ENCODE measurements at places on chromosomes 6 and 20.

- no peak for DNase-seq
Measured at GRCh38 chr20:57998276-57998675, 230.2 kb downstream of the ANKRD60 start.

- peak; percentile 18 for DNase-seq
Measured at GRCh38 chr20:57622579-57623381, 2.6 kb upstream of the ZBP1 start.

- peak; percentile 86 for DNase-seq
Measured at GRCh38 chr6:11500008-11500407, 37.5 kb upstream of the TMEM170B start.

DNA sequence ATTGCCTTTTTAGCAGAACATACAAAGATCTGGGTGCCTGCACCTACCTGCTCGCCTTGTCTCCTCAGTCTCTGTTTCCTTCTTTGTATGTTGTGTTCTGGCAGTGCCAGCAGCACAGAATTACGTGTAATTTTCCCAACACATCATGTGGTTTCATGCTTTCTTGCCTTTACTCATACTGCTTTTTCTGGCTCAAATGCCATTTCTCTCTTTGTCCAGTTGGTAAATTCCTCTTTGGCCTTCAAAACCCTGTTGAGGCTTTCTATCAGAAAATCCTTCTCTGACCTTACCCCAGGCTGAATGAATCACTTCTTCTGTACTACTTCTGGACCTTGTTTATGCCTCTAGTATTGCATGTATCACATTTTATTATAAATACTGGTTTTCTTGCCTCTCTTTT, 31.8 kb downstream of the L3MBTL3 start:
- no peak for DNase-seq

GRCh38 chr6:14758421-14759081, 487.3 kb upstream of the JARID2 start:
- DNase-seq, result no peak

DNA sequence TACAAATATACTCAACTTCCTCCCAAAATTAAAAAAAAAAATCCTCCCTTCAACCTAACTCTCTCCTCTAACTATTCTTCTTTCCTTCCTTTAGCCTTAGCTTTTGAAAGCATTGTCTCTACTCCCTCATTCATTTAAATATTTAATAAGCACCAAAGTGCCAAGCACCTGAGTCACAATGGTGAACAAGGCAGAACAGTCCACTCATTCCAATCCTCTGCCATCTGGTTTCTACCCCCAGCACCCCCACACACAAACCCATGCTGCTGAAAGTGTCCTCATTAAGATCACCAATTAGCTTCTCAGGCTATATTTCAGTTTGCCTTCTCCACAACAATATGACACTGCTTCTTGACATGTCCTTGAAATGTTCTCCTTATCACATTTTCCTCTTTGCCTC, 76.3 kb downstream of the DTNBP1 start:
- no peak for DNase-seq

GRCh38 chr6:169341706-169342105, 88.1 kb upstream of the THBS2 start:
- DNase-seq, result no peak

DNA sequence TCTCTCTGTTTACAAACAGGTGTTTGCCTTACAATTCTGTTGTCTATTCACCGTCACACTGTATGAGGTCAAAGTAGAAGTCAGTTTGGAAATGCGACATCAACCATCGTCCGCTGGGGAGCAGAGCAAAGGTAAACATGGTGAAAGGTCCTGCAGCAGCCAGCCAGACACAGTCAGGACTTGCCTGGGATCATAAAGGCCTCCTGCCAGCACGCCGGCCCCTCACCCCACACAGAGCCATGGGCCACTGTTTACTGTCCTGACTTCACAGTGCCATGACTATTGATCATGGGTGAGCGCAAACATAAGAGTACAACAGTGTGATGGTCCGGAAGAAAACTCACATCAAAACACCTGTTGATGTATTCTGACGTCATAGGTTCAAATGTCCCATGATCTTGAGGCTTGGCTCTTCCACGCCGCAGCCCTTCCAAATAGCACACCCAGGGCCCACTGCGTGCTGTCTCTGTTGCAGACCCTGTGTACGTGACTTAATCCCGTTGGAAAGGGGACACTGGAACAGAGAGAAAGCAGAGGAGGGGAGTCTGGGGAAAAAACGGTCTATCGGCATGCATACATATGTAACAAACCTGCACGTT, 16.9 kb upstream of the PPP1R3G start:
- no peak for DNase-seq

- no peak for DNase-seq
Measured at GRCh38 chr6:32092760-32093497, 16.2 kb downstream of the TNXB start.

GRCh38 chr6:2746557-2747061, 4.1 kb downstream of the MYLK4 start:
- no peak for DNase-seq

DNA sequence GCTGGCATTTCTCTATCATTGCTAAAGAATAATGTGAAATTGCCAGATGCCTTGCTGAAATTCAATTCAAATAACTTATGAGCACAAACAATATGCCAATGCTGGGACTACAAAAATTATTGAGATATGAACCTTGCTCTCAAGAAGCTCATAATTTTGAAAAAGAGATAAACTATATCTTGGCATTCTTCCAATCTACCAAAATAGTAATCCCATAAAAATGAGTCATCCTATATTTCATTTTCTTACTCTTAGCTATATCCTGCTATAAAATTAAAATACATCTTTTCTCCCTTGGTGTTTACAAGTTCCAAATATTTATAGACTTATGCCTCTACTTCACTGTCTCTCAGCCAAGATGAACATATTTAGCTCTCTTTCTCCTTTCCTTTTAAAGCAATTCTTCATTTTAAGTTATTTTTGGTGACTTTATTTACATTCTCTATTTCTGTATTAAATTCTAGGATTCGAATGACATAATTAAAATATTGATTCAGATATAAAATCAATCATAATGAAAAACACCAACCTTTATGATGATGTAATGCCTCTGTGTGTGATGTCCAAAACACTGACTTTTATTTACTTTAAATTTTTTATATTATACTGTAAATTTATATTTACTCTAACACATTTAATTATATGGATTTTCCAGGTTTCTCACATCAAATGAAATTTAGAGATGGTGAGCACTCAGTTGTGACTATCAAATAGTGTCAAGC, 152.6 kb downstream of the CDK19 start:
- no peak for DNase-seq

GRCh38 chr6:57224769-57225515, 2.8 kb upstream of the RAB23 start:
- DNase-seq, result peak; percentile 44

- DNase-seq, result no peak
Measured at GRCh38 chr6:111993342-111993741, 60.6 kb upstream of the CCN6 start.

- no peak for DNase-seq
Measured at GRCh38 chr6:161568885-161569456, 295.1 kb upstream of the AGPAT4 start.

GRCh38 chr6:43809417-43810305, 39.6 kb downstream of the VEGFA start:
- DNase-seq, result no peak

DNA sequence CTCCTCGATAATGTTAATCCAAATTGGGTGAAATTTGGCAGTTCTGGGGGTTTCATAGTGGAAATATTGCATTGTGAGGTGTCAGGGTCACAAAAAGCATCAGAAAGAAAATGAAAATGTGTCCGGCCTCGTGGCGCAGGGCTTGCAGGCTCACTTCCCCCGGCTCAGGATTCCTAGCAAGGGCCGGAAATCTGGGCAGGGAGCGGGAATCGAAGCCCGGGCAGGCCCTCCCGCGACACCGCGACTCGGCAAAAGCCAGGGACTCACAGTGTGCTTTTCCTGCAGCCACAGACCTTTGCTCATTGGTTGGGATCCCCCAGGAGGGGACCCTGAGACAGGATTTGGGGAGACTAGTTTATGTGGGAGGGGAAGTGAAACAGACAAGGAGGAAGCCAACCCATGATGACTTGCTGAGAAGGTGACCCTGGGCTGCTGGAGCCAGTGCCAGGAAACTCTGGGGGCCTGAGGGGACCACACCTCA, 847 bp upstream of the CD93 start:
- DNase-seq, result no peak

GRCh38 chr6:33740204-33740608, 6.5 kb downstream of the IP6K3 start:
- DNase-seq, result no peak

DNA sequence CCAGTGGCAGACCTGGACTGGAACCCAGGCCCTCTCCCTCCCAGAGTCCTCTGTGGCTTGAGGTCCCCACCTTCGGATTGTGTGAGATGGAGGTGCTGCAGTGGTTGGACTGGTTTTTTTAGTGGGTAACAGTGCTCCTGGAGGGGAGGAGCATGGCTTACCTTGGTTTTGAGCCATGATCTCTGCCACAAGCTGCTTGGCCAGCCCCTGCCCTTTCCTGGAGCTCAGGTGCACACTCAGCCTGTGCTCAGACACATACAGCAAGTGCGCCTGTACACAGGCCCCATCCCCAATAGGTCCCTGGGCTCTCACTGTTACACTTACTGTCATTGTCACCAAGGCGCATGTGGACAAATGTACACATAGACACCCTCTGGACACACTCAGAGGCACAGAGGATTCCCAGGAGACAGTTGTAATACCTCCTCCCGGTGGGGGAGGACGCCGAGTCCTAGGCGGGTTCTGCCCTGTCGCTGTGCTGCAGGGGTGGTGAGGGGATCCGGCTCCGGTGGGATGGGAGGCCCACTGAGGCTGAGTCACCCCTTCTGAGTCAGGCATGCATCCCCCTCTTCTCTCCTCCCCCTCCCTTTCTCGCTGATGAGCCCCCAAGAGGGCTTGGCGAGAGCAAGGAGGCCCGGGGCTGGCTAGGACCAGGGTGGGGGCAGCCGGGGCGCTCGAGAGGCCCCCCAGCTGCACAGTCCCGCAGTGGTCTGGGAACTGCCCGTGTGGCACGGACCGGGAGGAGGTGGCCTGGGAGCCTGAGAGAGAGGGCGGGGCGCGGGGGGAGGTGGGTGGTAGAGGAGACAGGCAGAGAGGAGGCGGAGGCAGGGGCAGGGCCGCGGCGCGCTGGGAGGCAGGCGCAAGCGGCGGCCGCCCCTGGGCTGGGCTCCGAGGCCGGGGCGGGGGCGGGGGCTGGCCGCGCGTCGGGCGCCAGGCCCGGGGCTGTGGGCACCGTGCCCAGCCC, 522 bp upstream of the EPB41L1 start:
- DNase-seq, result no peak

DNA sequence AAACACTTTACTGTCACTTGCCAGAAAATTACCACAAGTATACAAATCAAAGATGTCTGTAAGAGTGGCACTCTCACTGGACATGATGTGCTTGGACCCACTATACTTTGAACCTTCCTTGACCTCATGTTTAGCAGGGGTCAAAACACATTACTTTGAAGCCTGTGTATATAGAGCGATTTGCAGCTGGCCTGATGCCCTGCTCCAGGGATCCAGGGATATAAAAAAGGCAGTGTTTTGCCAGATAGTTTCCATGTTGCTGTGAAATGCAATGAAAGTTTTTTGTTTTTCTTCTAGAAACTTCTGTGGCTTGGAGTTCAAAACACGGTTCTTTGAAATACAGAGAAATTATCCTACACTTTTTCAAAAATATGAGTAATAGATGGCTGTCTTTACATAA, 165.7 kb downstream of the FOXC1 start:
- no peak for DNase-seq

DNA sequence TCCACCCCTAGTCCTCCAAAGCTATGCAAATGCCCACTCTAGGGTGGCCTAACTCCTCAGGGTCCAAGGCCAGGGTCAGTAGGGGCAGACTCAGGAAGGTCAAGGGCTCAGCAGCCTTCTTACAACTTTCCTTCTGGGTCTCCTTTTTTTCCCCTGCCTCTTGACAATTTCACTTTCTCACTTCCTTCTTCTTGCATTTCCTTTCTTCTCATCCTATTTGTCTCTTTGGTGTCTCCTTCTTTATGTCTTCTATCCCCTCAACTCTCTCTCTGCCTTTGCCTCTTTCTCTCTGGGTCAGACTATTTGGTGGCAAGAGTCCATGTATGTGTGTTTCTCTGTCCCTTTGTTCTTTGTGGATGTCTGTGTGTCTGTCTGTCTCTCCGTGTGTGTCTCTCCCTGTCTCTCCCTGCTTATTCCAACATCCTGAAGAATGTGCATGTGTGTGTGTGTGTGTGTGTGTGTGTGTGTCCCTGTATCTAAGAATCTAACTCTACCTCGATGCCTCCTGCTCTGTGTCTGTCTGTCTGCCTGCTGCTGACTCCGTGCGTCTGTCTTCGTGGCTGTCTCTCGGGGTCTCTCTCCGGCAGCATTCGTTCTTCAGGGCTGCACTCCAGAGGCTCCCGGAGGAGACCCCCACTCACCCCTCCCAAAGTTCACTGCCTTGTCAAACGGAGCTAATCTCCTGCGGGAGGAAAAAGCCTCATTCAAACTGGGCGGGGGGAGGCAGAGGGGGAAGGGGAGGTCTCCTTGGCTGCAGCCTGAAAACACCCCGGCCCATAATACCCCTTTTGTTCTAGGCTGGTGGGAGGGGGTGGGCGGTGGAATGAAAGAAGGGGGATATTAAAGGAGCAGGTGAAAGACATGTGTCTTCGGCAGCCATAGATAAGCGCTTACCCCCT, 51.7 kb upstream of the FOXP4 start:
- DNase-seq, result no peak

- peak; percentile 35 for DNase-seq
Measured at GRCh38 chr20:9241232-9241692, 172.4 kb downstream of the PLCB4 start.

DNA sequence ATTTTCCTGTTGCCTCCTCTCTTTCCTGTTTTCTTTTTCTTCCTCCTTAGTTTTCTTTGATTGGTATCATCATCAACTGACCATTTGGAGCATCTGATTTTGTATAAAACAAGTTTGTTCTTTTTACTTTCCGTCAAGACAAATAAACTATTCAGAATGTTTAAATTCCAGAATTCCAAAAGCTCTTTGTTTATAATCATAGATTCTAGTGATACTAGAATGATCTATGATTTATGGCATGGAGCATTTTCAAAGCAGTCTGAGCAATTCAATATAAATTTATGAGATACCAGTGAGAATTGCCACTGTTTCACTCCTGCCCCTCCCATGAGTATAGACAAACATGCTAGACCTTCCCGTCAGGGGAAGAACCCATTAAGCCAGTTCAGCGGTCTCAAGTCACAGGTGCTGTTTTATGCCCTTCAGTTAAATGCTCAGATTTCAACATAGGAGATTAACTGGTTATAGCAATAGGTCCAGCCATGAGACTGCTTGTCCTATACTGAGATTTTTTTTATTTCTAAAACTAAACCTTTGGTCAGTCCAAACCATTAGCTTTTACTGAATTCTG, 60.7 kb downstream of the GRIK2 start:
- DNase-seq, result no peak

DNA sequence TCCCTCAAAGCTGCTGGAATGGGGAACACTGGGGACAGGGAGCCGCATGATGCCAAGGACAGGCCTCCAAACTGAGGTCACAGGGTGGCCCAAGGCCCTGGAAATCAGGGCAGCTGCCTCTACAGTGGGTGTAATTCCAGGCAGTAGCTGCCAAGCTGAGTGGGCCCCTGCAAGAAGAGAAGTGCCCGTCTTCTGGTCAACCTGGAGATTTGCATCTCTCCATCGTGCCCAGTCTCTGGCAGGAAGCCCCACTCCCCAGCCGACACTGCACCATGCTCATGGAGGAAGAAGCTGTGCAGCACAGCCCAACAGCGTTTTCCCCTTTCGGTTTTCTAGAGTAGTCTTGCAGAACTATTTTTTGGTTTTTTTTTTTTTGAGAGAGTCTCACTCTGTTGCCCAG, 2.2 kb upstream of the FAM209A start:
- no peak for DNase-seq

Measured in skeletal muscle cell (primary cell).